ENCODE measurements at places on chromosomes 7 and 10.

- no peak for DNase-seq
These were observed 65.7 kb downstream of the EXOC6 start for GRCh38 chr10:92913973-92914372.

DNA sequence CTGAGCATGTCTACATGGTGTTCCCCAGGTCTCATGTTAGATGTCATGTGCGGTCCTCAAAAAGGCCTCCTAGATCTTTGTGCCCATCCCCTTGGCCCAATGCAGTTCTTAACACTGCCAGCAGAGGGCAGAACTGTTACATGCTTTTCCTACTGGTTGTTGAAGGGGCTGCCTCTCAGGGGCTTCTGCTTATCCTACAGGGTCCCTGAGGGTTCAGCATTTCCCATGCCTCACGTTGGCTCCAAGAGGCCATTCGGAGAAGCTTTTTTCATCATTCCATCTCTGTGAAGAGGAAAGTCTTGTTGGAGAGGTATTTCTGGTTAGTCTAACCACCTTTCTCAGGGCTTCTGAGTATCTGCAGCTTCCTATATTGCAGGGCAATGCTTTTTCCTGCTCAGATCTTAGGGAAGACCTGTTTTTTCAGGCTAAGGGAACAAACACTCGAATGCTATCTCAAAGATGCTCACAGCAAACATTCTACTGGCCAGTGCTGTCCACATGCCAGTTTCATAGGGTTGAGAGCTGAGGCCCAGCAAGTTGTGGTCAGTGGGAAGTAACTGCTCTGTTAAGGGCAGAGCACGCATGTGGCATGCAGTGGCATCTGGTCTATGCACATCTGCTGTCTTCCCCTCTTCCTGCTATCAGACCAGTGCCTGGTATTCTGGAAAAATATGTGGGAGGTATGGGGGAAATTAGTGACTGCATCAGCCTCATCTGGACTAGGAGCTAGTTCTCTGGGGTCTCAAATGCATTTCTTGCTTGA, 31.5 kb downstream of the MBL2 start:
- DNase-seq = no peak

DNA sequence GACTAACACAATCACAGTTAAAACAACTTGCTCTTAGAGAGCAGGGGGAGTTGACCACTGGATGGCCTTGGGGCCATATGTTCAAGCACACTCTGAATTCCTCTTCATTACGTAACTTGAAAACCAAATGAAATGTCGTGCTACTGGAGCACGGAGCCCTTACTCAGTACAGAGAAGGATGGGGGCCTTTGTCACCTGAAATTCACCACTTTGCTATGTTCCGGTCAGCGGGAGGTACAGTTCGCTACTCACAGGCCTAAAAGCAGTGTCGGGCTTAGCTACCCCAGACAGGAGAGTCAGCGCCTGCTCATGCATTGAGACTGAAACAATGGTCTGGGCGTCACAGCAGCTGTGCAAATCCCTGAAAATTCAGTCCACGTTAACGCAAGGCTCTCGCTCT, 39.6 kb downstream of the GLI3 start:
- no peak for DNase-seq

- no peak for DNase-seq
These were observed 233.7 kb downstream of the ADK start for GRCh38 chr10:74384615-74385183.

GRCh38 chr7:66380272-66380888, 175.2 kb downstream of the TPST1 start:
- no peak for DNase-seq

- no peak for DNase-seq
These were observed 102.1 kb upstream of the ANLN start for GRCh38 chr7:36287371-36288241.
